ENCODE measurements at places on chromosomes 3 and 15.
A peak's percentile ranks its signal among the peaks of the same experiment; 100 is the strongest.

GRCh38 chr3:83033133-83033532 is 1271.7 kb upstream of the GBE1 start:
- no peak for DNase-seq

GRCh38 chr15:45476410-45476809 is 46.1 kb downstream of the SLC30A4 start:
- DNase-seq = no peak

DNA sequence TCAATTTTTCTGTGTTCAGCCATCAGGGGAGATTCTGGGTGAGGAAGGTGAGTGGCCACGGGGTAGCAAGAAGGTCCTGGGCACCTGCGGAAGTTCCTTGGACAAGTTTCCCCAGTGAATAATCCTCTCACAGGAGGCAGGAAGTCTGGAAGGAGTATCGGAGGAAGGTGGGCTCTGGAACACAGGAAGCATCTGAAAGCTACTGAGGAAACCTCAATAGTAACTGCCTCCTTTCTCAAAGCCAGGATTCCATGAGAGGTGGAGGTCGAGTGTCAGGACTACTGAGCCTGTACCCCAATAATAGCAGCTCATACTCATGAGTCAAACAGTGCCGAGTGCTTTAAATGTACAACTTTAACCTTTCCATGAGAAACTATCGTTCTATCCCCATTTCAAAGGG is 110.9 kb downstream of the OXNAD1 start:
- DNase-seq = no peak

DNA sequence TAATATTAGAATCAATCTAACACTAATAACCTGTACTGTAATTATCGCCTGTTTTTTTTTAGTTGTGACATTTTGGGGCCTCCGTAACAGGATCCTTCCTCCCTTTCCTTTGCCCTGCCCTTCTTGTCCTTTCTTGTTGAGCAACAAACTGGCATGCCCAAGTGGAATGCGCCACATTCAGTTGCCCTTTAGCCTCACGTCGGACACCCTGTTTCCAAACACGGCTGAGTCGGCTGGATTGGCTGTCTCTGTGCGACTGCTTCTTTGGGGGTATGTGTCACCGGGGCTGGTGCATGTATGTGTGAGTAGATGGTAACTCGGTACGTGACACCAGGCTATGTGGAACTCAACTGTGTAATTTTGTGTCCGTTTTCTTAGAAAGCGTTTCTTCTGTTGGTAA is 24.1 kb downstream of the TRAK1 start:
- no peak for DNase-seq

- no peak for DNase-seq
Observed at GRCh38 chr3:82824491-82824890, 1063.0 kb upstream of the GBE1 start.

GRCh38 chr15:52136442-52136980 is 23.9 kb upstream of the BCL2L10 start:
- DNase-seq = peak; percentile 29

GRCh38 chr3:144270100-144270499 is 298.5 kb downstream of the DIPK2A start:
- DNase-seq = no peak

GRCh38 chr3:36904641-36905040 is 40.2 kb downstream of the TRANK1 start:
- no peak for DNase-seq

DNA sequence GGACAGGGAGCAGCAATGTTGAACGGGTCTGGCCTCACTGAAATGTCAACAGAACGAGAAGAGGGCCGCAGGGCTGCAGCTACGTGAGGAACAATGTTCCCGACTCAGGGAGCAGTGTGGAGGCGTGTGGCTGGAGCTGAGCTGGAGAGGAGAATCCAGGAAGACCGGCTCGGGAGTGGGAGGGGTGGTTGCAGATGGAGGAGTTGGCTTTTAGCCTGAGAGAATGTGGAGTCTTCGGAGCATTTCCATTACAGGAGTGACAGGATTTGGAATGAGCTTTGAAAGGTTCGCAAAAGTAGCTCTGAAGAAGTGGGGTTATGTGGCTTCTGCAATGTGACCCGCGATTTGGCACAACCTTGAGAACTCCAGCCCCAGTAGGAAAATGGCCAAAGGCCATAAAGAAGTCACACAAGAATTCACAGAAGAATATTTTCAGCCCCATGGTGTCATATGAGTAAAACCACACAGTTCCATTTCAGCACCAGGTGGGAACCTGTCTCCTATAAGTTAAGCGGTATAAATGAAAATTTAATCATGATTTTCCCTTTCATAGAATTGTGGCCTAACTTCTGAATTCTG is 78.8 kb upstream of the NSMCE3 start:
- DNase-seq = no peak

GRCh38 chr15:40265355-40265754 is 17.5 kb downstream of the ANKRD63 start:
- no peak for DNase-seq

- DNase-seq = no peak
Observed at GRCh38 chr15:36323615-36324014, 255.8 kb upstream of the CDIN1 start.

DNA sequence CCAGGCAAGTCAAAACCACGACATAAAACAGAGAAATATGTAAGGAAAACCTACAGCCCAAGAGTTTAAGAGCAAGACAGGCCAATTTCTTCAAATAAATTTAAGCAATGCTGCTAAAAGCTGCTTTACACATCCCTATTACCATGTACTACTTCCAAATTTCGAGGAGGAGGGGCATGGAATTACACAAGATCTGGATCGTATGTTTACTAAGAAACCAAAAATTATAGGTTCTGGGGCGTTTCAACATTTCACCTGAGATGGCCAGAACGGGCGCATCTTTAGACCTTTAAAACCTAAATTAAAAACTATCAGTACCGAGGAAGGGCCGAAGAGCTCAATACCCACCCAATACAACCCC is 664 bp upstream of the NR2C2 start:
- no peak for DNase-seq

GRCh38 chr3:141164852-141165251 is 66.8 kb upstream of the PXYLP1 start:
- DNase-seq = no peak

- no peak for DNase-seq
Observed at GRCh38 chr15:72861354-72861910, 77.9 kb upstream of the ADPGK start.

GRCh38 chr3:10770981-10771380 is 45.0 kb upstream of the SLC6A11 start:
- DNase-seq = no peak

DNA sequence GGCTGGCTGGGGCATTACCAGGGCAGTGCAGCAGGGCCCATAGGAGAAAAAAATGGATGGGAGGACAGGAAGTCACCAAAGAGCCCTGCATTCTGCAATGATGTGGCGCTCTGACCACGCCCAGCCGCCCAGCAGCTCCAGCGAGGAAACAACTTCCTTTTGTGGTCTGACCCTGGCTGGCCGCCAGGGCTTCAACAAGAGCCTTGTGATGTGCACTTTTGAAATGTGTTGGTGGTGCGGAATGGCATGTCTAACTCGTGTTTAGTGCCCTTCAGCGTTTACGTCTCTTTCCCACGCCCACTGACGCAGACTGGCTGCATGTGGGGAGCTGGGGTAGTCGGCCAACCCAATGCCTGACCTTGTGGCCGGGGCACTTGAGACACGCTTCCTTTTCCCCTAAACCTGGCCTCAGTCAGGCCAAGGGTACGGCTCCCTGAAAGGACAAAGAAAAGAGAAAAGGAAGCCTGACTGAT is 81.9 kb upstream of the CTNNB1 start:
- peak; percentile 71 for DNase-seq

- no peak for DNase-seq
Observed at GRCh38 chr15:40092256-40092978, 16.3 kb downstream of the BMF start.

DNA sequence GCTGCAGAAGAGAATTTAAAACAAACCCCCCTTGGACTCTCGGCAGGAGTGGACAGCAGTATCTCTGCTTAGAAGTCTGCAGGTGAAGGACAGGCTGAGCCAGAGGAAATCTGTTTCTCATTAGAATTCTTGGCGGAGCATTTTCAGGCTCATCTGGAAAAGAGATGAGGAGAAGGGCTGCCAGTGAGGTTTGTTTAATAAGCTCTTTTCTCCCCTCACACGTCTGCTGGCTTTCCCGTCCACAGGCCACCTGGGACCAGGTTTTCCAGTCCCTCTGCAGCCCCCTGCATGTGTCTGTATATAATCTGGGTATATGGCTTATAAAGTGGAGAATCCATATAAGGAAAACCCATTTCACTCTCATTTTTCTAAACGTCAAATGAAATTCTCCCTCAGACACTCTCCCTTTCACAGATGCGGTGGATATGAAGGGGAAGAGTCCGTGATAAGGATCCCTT is 155.4 kb upstream of the TPM1 start:
- no peak for DNase-seq

Data from hippocampal formation (tissue), 2 donors.